HS-5 (cell line): ENCODE measurements at places on chromosomes 13 and 19.

GRCh38 chr13:87669379-87669978 lies 1.7 kb upstream of the SLITRK5 start:
- DNase-seq, result no peak

GRCh38 chr19:21022996-21023395 lies 2.5 kb downstream of the ZNF430 start:
- DNase-seq, result no peak

GRCh38 chr19:51811344-51811743 lies 16.4 kb downstream of the FPR3 start:
- no peak for DNase-seq

GRCh38 chr13:32585550-32586079 lies 637 bp upstream of the PDS5B start:
- no peak for DNase-seq

- DNase-seq, result no peak
Observed at GRCh38 chr13:42283574-42283973, 11.6 kb downstream of the AKAP11 start.

- DNase-seq, result no peak
Observed at GRCh38 chr13:57314897-57315520, 148.0 kb downstream of the PRR20E start.

DNA sequence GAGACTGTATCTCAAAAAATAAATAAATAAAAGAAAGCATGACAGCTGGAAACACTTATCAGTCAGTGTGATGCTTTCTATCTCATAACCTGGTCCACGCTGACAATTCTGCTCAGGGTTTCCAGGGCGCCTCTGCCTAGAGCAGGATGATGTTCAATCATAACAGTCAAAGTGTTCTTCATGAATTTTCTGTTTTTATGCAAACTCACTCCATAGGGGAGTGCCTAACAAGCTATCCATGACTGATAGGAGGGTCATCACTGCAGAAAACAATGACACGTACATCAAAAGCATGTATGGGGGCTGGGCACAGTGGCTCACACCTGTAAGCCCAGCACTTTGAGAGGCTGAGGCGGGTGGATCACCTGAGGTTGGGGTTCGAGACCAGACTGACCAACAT lies 41.4 kb upstream of the ZNF83 start:
- DNase-seq, result no peak

DNA sequence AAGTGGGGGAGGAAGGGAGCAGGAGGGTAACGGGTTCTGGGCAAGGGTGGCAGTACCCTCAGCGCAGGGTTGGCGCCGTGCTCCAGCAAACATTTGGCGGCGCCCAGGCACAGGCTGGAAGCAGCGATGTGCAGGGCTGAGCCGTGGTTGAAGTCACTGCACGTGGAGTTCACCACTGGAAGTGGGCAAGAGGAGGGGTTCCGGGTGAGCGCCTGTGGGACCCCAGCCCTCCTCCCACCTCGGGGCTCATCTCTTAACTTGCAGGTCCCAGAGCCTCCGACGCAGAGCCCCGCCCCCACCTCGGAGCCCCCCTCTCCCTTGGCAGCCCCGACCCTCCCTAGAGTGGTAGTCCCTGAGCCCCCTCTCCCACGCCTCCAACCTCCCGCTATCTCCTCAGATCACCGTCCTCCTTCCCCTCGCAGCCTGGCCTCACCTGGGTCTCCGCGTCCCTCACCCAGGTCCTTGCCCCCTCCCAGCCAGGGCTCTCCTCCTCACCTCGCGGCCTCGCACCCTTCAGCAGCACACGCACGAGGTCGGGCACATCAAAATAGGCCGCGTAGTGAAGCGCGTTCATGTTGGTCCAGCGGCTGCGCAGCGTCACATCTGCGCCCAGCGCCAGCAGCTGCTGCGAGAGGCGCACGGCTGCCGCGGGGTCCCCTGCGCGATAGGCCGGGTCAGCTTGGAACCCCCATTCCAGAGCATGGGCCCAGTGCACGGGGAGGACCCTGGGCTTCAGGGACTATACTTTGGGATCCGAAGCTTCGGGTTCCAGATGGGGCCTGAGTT lies 6.4 kb downstream of the CLIP3 start:
- DNase-seq, result no peak

DNA sequence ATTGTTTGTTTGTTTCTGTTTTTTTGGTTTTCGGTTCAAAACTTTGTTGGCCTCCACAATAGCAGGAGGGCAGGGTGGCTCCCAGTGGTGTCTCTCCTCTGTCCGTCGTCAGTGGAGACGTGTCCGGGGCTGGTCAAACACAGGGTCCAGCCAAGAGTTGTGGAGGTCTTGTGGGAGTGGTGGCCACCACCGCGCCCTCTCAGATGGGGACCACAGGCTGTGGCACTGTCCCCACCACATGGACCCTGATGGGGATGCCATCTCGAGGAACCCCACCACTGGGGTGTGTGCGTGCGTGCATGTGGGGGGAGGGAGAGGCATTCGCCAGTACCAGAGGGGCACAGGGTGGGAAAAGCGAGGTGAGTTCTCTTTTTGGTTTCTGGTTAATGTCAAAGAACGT lies 13.8 kb downstream of the ZNF574 start:
- no peak for DNase-seq

GRCh38 chr19:46604781-46605355 lies 3.7 kb downstream of the CALM3 start:
- DNase-seq, result no peak

DNA sequence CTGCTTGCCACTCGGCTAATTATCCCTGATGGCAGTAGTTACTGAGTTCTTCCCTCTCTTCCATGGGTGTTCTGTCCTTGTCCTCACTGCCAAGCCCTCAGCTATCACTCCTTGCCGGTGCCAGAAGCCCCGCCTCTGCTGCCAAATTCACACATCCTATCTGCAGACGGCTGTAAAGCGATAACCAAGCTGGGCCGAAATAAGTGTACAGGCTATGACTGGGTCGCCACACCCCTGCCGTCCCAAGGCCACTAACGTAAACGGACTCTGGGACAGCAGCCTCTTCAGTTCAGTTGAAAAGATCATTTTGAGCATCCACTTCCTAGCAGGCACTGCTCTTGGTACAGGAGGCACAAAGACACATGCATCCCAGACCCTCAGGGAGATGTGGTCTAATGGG lies 13.3 kb downstream of the SLC7A1 start:
- DNase-seq, result no peak

DNA sequence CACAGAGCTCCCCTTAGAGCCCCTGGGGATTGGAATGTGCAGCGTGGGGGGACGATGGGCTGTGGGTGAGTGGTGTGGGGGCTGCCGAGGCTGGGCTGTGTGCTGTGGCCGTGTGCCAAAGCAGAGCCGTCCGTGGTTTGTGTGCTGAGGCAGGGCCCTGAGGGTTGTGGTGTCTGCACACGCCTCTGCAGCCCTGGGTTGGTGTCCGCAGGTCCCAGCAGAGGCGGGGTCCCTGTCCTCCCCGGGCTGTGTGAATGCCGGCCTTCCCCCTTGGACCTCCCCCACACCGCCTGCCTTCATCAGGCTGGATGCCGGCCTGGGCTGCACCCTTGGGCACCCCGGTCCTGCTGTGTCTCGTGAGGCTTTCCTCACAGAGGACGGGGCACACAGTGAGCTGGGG lies 26.1 kb downstream of the DOT1L start:
- no peak for DNase-seq

- no peak for DNase-seq
Observed at GRCh38 chr13:110154410-110154933, 152.5 kb downstream of the COL4A1 start.

GRCh38 chr19:6716610-6716970 lies 3.9 kb downstream of the C3 start:
- no peak for DNase-seq

- no peak for DNase-seq
Observed at GRCh38 chr13:106118050-106118449, 417.4 kb downstream of the EFNB2 start.

DNA sequence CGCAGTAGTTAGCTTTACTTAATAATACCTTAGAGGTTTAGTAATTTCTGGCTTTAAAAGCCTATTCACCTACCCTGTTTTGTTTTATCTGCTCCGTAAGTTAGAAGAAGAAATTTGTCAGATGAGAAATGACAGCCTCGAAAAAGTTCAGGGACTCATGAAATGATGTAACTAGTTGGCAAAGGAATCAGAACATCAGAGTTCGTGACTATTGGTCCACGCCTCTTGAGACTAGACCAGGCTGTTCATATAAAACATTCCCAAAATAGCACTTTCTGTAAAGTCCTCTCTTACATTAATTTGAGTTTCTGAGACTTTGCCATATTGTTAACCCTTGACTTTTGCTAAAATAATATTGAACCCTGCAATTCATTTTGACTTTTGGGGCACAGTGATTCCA lies 92.0 kb downstream of the HS6ST3 start:
- DNase-seq, result no peak

DNA sequence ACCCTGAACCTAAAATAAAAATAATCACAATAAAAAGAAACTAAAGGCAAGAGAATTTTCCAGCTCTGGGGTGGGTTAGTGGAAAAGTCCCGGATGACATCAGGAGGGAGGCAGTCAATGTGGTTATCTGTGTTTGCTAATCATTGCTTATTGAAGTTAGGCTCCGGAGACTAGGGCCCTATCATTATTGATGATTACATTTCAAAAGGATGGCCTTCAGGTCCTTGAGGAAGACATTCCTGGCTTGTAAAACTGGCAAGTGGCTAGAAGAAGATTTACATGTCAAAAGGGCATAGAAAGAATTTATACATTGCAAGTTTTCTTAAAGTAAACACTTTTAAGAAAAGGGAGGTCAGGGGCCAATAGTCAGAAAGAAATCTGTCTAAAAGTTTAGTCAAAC lies 123.4 kb downstream of the POSTN start:
- DNase-seq, result no peak

DNA sequence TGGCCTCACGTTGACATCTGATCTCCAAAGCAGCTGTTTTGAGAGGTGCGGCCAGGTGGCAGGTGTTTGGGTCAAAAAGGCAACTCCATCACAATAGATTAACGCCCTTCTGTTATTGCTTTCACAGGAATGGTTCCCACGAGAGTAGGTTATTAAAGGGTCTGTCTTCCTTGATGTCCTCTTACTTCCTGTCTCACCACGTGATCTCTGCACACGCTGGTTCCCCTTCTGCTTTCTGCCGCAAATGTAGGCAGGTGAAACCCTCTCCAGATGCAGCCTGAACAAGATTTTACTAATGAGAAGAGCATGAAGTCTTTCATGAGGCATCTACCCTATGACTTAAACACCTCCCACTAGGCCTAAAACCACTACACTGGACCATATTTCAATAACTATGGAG lies 22.8 kb upstream of the ZNF564 start:
- DNase-seq, result no peak

- no peak for DNase-seq
Observed at GRCh38 chr19:21593934-21594820, 88.8 kb downstream of the ZNF429 start.

GRCh38 chr13:51255556-51255955 lies 33.4 kb downstream of the FAM124A start:
- DNase-seq, result no peak

- no peak for DNase-seq
Observed at GRCh38 chr19:48249502-48250014, 6.2 kb downstream of the CARD8 start.

DNA sequence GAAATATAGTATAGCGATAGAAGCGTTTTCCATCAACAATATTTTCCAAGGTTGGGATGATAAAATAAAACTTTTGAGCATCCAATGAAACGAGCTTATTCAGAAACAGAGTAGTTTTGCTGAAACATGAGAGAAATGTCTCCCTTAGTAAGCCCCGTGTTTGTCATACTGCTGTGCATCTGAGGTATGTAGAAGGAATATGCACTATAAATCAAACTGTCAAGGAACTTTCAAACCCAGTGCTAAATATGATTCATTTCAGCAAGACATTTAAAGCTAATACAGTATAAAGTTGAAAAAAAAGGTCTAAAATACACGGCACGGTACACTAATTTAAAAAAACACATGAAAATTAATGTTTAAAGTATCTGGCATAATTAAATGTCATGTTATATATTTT lies 546.2 kb downstream of the SLITRK5 start:
- no peak for DNase-seq

DNA sequence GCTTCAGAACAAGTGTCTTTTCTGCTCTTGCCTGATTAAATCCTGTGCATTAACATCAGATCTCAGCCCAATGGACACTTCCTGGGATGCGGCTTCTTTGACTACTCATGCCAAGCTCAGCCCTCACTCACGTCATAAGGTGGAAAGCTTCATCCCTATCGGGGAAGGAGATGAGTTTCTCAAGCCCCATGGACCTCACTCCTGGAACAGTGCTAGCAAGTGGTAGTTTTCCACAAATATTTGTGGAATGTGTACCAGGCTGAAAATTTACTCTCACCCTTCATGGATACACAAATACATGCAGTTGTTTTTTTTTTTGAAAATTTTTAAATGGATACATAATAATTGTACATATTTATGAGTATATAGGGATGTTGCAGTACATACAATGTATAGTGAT lies 34.6 kb upstream of the FARP1 start:
- no peak for DNase-seq

GRCh38 chr13:112970552-112971287 lies 1.7 kb downstream of the MCF2L start:
- DNase-seq, result no peak

- no peak for DNase-seq
Observed at GRCh38 chr13:40974460-40975407, 44.4 kb downstream of the ELF1 start.

DNA sequence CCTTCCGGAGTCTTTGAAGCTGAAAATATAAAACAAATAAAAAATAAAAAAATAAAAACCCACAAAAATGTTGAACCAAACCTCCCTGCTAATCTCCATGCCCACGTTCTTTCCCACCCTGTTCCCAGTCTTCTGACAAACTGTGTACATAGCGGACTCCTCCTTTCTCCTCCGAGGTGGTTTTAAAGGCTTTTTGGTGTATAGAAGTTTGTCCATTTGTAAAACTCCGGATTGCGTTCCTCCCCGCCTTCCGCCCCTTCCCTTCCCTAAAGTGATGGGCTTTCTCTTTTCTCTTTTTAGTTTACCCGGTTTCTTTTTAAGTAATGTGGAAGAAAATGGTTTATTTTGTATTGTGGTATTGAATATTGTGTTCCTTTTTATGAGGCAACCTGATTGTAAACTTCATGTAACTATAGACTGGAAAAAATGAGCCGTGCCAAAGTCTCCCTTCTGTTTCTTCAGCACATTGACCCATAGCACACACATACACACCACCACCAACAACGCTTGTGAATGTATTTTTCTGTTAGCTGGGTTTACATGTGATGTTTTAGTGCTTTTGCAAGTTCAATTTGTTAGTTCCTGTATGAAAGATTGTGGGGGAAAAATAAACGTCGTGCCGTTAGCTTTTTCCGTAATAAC lies 4.4 kb downstream of the ZIC2 start:
- no peak for DNase-seq

DNA sequence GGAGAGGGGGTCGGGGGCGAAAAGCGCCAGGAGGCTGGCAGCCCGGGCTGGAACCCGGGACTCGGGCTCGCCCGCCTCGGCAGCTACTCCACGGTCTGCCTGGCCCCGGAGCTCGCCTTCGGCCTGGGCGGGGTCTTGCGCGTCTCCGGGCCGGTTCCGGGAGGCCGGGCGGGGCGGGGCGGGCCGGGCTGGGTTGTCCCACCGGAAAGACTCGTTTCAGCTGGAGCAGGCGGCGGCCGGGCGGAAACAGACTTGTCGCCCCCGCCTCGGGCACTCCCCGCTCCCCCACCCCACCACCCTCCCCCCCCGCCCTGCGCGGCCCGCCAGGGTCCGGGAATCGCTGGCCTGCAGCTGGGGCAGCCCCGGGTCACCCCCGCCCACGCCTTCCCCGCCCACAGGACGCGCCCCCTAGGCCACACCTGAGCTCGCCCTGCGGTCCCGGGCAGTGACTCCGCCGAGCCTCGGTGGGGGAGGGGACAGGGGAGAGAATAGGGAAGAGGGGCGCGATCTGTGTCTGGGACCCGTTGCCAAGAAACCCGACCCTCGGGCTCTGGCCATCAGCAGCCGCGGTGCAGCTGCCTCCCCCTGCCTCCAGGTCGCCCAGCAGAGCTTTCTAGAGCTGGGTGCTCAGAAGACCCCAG lies 109.4 kb downstream of the KCTD15 start:
- no peak for DNase-seq
